CD4-positive, CD25-positive, alpha-beta regulatory T cell (primary cell): ENCODE measurements at places on chromosomes 7 and 10.

- DNase-seq, result no peak
Measured at GRCh38 chr10:77902159-77902558, 24.4 kb downstream of the DLG5 start.

GRCh38 chr10:12333380-12334185 lies 15.8 kb upstream of the CAMK1D start:
- DNase-seq, result no peak

DNA sequence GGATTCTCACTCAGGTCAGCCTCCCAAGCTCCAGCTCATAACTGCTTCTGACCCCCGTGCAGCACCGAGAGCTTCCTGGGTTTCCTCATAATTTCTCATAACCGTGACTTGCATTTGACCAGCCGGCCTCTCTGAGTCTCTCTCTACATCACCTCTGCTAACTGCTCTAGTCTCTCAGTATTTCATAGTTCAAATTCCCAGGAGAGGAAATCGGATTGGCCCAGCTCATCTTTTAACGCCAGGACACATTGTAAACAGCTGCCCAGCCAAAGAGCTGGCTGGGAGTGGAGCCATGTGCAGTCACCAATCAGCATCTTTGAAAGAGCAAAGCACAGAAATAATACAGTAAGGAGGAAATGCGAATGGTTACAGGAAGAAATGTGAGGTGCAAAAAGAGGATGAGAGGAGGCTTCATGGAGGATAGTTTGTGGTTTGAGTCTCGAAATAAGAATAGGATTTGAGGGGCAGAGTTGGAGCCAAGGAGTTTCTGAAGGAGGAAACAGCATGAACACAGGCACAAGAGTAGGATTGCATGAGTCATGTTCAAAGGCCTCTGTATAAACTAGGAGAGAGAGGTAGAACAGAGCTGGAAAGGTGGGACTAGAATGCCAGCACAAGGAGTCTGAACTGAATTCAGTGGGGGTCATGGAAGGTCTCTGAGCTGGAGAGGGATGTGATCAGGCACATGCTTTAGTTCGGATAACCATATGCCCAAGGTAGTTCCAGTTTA lies 15.2 kb upstream of the LBX1 start:
- no peak for DNase-seq

GRCh38 chr7:135075716-135076115 lies 72.2 kb upstream of the TMEM140 start:
- no peak for DNase-seq

DNA sequence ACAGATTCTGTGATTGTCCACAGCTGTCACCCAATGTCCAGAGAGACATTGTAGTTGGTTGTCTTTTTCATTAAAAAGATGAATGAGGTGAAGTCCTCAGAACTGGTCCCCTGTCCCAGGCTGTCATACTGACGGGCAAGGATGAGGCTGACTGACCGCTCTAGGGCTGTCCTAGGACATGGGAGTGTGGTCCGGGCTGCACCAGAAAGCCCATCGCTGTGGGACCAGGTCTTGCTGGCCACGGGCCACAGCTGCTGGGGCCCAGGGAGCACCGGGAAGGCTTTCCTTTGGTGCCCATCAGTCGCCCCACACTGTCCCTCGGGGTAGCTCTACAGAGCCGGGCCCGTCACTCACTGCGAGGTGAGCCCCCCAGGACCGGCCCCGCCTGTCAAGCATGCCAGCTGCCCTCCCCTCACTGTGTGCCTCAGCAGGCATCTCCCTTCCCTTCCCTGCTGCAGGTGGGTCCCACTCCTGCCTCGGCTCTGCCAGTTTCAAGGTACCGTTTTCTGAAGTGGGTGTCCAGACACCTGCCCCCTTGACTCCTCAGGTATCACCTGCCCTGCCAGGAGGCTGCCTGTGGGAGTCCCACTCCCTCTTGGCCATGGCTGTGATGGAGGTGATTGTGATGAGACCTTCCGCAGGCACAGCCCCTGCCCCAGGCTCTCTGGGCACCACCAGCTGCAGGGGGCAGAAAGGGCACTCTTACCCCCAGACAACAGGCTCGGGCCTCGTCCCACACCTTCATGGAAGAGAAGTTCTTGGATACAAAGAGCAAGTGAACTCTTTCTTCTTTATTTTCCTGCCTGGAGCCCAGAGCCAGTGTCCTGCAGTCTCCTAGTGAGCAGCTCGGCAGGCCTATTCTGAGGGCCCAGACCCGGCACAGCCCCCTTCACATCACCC lies 21.7 kb downstream of the LRRC27 start:
- DNase-seq, result no peak

DNA sequence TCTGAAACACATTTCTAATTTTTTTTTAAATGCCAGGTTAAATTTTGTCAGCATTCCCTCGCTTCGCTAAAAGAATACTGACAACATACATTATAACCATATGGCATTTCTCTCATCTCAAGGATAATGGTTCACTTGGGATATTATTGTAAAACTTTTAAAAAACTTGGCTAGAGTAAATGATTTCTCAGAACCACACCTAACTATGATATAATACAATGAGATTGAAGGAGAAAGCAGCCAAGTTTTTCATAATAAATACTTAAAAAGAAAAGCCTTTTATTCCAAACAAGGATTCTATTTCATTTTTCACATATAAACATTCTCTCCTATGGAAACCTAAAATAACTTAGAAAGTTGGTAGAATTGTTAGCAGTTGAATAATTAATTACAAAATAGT lies 413.9 kb downstream of the HGF start:
- DNase-seq, result no peak

- DNase-seq, result no peak
Measured at GRCh38 chr7:150986556-150986955, 4.3 kb upstream of the NOS3 start.

GRCh38 chr10:25615926-25616325 lies 318.1 kb upstream of the MYO3A start:
- DNase-seq, result no peak

- DNase-seq, result no peak
Measured at GRCh38 chr10:6053816-6054631, 8.1 kb downstream of the IL2RA start.

GRCh38 chr10:52617346-52617745 lies 155.2 kb downstream of the MBL2 start:
- no peak for DNase-seq

GRCh38 chr10:48740015-48740707 lies 55.5 kb downstream of the WDFY4 start:
- no peak for DNase-seq

DNA sequence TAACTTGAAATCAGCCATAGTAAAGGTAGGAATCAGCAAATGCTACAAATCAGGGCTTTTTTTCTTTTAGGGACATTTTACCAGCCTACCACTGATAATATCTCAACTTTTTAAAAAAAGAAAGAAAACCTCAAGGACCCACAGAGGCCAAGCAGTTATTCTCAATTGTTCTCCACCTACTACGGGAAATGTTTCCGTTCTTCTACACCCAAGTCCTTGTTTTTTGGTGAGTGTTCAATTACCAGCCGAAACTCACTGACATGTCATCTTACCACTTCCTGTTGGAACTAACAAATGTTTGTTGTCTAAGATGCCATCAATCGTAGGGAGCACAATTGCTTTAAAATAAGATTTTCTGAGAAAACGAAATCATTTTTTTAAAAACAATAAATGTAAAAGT lies 50.2 kb upstream of the CDK1 start:
- peak; percentile 46 for DNase-seq

GRCh38 chr10:30433730-30434272 lies at the start of gene MAP3K8:
Gene MAP3K8, plus strand, starts transcription at chr10:30434184. Its CDS starts 4,755 bp downstream, at chr10:30438939.
- DNase-seq, result peak; percentile 68

DNA sequence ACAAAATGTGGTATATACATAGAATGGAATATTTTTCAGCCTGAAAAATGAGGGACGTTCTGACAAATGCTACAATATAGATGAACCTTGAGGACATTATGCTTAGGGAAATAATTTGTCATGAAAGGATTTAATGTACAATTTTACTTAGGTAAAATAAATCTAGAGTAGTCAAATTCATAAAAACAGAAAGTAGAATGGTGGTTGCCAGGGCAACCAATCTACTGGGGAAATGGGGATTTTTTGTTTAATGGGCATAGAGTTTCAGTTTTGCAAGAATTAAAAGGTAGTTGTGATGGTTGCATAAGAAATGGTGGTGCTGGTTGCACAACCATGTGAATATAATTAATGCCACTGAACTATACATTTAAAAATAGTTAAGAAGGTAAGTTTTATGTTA lies 296.0 kb upstream of the SP4 start:
- no peak for DNase-seq

GRCh38 chr10:56551037-56551436 lies 190.0 kb upstream of the ZWINT start:
- no peak for DNase-seq

GRCh38 chr10:123367195-123367594 lies 213.0 kb downstream of the BUB3 start:
- no peak for DNase-seq

DNA sequence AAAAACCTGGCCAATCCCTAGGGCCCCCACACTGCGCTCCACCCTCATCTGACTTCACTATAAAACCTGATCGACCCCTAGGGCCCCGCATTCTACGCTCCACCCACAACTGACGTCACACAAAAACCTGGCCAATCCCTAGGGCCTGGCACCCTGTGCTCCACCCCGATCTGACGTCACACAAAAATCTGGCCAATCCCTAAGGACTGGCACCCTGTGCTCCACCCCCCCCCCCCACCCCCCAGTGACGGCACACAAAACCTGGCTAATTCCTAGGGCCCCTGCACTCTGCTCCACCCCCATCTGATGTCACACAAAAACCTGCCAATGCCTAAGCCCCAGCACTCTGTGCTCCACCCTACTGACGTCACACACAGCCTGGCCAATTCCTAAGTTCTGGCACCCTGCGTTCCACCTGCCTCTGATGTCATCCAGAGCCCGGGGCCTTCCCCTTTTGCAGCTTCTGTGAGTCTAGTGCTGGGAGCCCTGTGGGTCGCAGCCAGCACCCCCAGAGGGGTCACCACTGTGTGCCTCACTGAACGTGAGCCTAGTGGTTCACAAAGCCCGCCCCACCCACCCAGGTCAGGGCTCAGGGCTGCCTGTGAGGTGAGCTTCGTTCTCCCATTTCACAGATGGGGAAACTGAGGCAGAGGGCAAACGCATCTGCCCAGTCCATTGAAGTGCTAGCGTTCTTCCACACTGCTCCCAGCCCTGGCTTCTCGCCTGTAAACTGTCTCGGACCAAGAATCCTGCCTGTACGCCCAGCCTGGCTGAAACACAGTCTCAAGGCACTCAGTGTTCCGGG lies 40.6 kb downstream of the MICALL2 start:
- DNase-seq, result no peak

- DNase-seq, result no peak
Measured at GRCh38 chr7:49295146-49295545, 370.8 kb downstream of the CDC14C start.

DNA sequence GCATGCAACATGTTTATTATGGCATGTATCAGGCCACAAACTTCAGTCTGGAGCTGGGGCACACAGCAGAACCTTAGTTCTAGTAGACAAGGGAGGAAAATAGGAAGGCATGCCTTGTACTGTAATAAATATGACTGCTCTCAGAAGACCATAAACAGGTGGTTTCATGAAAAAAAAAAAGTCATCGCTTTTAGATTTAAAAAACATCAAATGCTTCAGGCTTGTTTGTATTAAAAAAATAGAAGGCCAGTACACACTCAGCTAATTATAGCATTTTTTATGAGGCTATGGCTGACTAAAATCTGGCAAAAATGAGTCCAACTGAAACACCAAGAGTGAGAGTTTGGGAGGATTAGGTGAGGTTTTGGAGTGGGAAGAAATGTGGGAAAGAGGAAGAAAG lies 204.1 kb downstream of the JAZF1 start:
- no peak for DNase-seq

DNA sequence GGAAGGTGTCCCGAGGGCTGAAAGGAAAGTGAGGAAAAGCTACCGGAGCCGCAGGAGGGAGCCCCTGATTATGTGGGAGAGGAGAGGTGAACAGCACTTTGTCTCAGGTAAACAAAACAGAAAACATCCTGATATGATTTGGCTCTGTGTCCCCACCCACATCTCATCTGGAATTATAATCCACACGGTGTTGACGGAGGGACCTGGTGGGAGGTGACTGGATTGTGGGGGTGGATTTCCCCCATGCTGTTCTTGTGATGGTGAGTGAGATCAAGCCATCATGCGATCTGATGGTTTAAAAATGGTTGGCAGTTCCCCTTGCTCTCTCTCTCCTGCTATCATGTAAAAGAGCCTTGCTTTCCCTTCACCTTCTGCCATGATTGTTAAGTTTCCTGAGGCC lies 3.0 kb downstream of the POLD2 start:
- no peak for DNase-seq

GRCh38 chr7:32330602-32331001 lies 159.6 kb downstream of the LSM5 start:
- no peak for DNase-seq

DNA sequence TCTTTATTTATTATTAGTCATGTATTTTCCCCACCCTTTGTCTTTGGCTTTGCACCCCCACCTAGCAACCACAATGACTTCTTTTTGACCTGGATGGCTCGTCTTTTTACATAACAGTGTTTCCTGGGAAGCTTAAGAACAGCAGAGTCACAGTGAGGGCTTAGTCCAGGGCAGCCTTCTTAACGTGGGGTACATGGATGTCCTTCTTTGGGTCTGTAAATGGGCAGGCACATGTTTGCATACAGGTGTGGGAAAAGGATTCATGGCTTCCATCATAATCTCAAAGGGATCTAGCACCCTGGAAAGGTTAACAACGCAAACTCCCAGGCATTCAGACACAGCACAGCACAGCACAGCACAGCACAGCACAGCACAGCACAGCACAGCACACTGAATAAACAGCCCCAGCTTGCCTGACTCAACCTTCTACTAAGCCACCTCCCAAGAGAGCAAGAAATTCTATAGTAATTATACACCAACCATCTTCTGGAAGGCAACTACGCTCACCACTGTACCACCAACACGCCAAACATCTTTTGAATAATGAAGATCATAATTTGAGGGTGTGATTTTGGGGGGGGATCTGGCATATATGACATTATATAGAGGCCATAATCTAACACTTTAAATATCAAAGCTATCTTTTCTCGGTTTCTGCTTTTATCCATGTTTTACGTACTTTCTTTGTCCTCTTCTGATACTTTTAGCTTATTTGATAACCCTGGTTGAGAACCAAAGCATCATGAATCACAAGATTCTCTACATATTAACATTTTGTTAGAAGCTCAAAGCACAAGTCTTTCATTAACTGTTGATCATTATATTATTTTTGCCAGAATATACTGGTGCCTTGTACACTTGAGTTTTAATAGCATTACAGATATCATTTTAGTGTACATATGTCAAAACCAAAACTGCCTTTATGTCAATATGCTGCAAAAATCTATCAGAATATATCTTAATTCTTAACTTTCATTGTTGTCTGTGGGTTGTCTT lies 177.2 kb upstream of the KLF14 start:
- no peak for DNase-seq

GRCh38 chr7:130216025-130216424 lies 8.4 kb downstream of the SSMEM1 start:
- no peak for DNase-seq

- no peak for DNase-seq
Measured at GRCh38 chr7:46610746-46611145, 689.7 kb upstream of the IGFBP3 start.

GRCh38 chr10:114615600-114616007 lies 42.5 kb downstream of the ABLIM1 start:
- DNase-seq, result peak; percentile 28
